ENCODE measurements at places on chromosomes 7 and 10.
A peak's percentile ranks its signal among the peaks of the same experiment; 100 is the strongest.

GRCh38 chr10:79181698-79182521, 113.1 kb downstream of the ZMIZ1 start:
- DNase-seq, result no peak

GRCh38 chr10:132606536-132607316, 69.1 kb downstream of the INPP5A start:
- DNase-seq, result no peak

GRCh38 chr10:27242473-27242950, 1.9 kb upstream of the ACBD5 start:
- DNase-seq, result no peak

GRCh38 chr10:100827819-100828737, 82.7 kb downstream of the PAX2 start:
- peak; percentile 33 for DNase-seq

GRCh38 chr7:158837790-158838637, 8.7 kb upstream of the ESYT2 start:
- DNase-seq, result no peak

- DNase-seq, result no peak
Measured at GRCh38 chr10:33034931-33035330, 76.9 kb upstream of the ITGB1 start.

DNA sequence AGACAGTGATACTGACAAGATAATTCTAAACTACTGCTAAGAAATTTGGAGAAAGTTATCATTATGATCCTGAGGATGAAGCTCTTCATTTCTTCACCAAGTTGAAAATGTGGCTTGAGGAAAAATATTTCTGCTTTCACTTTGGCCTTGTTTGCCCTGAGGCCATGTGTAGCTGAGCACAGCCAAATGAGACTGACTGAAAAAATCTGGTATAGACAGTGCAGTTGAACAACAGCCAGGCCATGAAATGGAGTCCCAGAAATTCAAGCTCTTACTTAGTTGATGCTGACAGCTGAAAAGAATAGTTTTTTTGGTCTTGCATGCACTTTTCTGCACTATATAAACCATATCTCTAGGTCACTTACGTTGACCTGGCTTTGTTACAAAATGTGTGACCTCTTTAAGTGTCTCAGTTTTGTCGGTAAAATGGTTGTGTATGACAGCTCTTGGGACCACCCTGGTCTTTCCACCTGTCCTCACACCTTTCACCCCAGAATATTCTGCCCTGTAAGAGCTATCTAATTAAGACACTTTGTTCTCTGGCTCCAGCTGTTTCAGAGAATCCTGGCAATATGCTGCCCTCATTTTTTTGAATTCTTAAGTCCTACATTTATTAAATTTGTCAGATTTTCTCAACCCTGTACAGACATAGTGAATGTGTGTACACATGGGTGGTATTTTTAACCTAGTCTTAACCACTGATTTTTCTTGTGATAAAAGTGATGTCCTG, 91.3 kb downstream of the CD36 start:
- DNase-seq, result no peak

DNA sequence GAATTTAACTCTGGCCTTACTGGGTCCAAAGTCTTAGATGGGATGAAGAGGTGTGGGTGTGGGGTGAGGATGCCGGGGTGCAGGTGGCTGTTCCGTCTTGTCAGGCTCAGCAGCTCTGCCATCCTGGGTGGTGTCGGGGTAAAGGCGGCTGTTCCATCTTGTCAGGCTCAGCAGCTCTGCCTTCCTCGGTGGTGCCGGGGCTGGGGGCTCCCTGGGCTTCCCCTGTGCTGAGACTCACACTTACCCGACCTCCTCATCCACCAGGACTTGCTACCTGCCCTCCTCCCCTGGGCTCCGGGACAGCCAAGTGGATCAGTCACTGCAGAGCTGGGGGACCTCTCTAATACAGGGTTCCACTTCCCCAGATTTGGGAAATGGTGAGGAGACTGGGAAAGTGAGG, 244.3 kb upstream of the SHH start:
- no peak for DNase-seq

DNA sequence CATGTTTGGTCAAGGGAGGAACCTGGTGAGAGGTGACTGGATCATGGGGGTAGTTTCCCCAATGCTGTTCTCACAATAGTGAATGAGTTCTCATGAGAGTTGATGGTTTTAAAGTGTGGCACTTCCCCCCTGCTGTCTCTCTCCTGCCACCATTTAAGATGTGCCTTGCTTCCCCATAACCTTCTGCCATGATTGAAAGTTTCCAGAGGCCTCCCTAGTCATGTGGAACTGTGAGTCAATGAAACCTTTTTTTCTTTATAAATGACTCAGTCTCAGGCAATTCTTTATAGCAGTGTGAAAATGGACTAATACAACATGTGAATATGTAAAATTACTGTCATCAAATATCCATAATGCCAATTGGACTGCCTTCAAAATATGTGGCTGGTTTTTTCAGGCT, 165.5 kb upstream of the TARP start:
- no peak for DNase-seq

- DNase-seq, result no peak
Measured at GRCh38 chr10:117968354-117969182, 78.2 kb downstream of the RAB11FIP2 start.

DNA sequence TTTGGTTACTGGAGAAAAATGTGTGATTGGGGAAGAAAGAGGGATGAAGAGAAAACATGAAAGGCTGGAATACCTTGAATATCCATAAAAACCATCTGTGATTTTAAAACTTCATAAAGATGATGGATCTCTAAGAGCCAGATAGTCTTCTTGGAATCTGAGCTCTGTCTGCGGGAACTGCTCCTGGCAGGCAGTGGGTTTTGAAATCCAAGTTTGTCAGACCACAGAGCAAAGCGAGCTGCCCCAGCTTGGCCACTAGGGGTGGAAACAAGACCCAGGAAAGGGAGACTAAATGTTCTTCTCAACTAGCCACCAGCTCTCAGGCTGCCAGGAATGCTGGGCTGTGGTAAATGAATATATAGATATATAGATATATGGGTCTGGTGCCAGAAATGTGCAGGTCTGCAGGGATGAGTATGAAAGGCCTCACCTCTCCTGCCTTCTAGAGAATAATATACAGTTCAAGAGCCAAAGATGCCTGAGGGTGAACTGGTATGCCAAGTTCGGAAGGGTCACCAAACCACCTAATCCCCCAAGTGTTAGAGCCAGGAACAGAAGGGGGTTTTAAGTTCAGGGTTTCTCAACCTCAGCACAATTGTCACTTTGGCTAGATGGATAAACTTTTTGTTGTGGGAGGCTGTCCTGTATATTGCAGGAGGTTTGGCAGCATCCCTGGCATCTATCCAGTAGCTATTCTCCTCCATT, 208.8 kb downstream of the KCNMA1 start:
- DNase-seq, result no peak

DNA sequence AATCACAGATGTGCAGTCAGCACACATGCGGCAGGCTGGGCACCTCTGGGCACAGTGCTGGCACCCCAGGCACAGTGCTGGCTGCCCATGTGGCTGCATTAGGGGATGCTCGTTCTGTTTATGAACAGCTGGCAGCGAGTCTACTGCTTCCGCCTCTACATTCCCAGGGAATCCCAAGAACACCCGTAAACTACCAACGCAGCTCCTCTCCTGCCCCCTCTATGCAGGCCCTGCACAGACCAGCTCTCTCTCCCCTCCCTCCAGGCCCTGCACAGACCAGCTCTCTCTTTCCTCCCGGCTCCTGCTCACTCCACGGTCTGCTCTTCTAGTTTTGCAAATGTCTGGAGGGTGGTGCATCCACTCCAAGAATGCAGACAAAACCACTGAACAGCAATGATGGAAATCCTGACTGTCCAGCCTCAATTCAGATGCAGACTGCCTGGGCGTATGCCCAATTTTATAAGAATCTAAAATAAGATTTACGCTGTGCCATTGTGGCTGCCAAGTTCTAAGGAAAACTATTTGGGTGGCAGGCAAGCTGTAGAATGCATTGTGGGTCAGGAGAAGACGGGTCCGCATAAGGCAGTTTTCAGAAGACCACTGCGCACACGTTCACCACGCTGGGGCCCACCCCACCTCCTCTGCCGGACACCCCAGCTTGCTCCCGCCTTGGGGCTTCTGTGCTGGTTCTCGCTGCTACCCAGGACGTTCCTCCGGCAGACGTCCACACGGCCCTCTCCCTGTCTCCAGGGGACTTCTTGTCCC, 234.6 kb downstream of the ZMYND11 start:
- no peak for DNase-seq

GRCh38 chr10:101230183-101230917, 1.1 kb upstream of the LBX1 start:
- DNase-seq, result no peak

- DNase-seq, result no peak
Measured at GRCh38 chr7:99786726-99787335, 2.8 kb upstream of the CYP3A4 start.

- DNase-seq, result no peak
Measured at GRCh38 chr10:60917331-60918280, 26.4 kb downstream of the RHOBTB1 start.

- no peak for DNase-seq
Measured at GRCh38 chr7:47698386-47698785, 116.5 kb upstream of the TNS3 start.

- DNase-seq, result no peak
Measured at GRCh38 chr7:124071843-124072242, 39.0 kb upstream of the TMEM229A start.

DNA sequence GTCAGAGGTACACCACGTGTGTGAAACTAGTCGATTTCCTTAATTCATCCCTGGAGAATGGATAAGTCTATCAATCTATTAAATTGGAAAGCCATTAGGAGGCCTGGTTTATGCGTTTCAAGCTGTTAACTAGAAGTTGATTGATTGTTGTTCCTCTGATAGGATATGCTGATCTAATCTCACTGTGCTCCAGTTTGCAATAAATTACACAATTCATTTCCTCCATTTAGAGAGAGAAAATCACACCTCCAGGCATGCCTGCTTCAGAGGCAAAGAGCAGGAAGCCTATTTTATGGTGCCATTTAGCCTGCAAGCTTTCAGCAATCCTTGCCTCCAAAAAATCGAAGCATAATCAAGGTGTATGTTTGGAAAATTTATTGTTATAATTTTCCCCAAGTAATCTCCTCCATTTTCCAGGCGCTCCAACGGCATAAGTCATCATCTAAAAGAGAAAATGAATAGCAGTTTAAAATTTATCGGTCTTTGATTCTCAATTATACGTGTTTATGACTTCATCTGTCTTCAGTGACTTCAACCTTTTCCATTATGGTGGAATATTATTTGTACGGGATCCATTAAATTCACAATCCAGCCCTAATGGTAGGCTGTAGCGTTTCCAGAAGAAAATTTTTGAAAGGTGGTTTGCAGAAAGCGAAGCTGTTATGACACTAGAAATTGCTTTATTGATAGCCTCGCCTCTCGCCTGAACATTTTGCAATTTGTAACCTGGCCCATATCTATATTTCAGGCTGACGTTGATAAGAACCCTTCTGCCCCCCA, 42.9 kb upstream of the HMX3 start:
- DNase-seq, result no peak

DNA sequence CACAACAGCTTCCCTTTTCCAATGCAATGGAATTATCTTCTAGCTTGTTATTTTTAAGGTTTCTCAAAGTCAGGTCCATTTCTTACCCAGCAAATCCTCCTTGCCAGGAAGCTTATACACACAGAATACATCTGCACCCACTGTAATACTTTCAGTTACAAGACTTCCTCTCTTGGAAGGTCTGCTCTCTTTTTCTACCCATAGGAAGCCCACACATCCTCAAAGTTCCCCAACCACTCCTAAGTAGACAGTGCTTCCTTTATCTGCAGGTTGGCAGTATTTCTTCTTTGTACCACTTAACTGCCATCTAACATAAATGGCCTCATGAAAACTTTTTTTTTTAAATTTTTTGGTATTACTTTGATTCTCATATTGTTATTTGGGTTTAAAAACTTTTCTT, 155.6 kb downstream of the TAX1BP1 start:
- DNase-seq, result no peak

All from NCI-H1930 (cell line).